ENCODE measurements at places on chromosomes 16 and 17. TPM values are rescaled to one million over a fixed set of nuclear protein-coding genes. Genes with fewer than 3 reads are reported as not detected.
A peak's percentile ranks its signal among the peaks of the same experiment; 100 is the strongest.

DNA sequence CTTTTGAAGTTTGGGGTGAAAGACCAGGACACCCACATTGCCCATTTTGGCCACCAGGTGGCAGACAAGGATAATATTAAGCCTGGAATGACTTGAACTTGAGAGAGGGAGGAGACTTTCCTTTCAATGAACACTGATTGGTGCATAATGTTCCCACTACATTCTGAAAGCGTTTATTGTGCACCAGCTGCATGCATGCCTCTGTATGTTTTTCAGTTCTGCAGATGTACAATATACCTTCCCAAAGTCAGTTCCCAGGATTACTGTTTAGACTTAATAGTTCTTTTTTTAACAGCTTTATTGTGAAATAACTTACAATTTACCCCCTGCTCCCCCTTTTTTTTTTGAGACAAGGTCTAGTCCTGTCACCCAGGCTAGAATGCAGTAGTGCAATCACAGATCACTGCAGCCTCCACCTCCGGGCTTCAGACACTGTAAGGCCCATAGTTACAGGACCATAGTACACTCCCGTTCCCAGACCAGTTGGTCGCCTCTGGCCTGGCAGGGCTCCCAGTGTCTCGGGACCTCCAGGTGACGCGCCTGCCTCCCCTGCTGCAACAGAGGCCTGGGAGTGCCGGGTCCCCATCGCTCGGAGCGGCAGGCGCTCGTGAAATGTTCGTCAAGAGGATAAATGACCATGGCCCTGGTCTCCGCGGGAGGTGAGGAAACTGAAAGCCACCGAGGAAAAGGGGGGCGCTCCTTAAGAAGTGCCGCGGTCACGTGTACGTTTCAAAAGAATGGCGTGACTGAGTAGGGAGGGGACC, 12.2 kb downstream of the CES2 start:
- peak; percentile 90 for DNase-seq

DNA sequence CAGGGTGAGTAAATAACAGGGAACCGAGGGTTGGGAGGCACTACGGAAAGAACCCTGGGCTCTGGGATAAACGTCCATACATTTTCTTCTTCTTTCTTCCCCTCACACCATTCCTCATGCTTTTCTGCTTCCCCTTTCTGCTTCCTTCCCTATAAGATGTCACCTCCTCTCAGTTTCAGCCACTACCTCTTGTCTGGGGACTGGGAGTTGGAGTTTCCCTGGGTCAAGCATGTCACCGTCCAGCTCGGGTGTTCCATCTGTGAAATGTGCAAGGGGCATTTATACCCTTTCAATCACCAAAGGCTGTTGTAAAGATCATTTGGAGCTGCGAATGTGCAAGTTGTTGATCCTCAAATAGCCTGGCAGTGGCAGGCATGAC, 17.5 kb upstream of the CCL22 start:
- DNase-seq: no peak

- DNase-seq: no peak
Measured at GRCh38 chr16:74738113-74738541, 36.5 kb downstream of the FA2H start.

DNA sequence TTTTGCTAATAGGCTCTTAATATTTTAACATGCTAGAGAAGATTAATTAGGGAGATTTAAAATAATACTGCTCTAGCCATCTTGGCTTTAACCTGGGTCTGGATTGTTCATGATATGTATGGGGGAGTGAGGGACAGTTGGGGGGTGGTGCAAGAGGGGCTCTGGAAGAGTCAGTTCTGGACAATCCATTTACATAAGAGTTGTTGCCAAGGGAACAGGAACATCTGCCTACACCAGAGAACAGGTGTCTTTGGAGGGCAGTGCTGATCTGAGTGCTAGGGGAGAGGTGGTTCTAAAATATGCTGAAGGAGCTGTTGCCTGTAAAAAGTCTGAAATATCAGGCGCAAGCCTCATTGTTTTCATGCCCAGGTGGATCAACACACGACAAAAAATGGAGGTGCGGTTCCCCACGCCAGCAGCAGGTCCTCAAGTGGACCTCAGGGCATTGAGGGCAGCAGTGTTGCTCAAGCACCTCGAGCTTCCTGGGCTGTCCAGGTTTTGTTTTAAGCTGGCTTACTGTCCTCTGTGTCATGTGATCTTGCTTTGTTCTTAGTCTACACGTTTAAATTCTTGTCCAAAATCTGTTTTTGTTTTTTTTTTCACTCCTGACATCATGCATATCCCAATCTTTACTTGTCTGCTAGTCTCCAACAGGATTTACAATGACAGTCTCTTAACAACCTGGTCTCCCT, 25.4 kb upstream of the WSB1 start:
- DNase-seq: no peak

DNA sequence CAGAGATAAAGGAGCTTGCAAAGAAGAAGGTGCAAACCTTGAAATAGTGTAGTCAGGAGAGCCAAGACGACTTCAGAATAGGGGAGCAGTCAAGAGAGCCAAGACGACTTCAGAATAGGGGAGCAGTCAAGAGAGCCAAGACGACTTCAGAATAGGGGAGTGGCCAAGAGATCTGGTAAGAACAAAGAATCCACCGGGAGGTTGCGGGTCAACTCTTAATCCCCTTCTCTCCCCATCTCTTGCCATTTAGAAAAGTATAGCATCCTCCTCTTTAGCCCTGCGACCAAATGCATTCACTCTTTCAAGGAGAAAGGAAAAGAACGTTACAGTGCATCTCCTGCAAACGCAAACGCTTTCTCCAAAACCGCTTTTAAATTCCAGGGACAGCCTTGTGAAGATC, 713 bp downstream of the KNOP1 start:
- peak; percentile 16 for DNase-seq

DNA sequence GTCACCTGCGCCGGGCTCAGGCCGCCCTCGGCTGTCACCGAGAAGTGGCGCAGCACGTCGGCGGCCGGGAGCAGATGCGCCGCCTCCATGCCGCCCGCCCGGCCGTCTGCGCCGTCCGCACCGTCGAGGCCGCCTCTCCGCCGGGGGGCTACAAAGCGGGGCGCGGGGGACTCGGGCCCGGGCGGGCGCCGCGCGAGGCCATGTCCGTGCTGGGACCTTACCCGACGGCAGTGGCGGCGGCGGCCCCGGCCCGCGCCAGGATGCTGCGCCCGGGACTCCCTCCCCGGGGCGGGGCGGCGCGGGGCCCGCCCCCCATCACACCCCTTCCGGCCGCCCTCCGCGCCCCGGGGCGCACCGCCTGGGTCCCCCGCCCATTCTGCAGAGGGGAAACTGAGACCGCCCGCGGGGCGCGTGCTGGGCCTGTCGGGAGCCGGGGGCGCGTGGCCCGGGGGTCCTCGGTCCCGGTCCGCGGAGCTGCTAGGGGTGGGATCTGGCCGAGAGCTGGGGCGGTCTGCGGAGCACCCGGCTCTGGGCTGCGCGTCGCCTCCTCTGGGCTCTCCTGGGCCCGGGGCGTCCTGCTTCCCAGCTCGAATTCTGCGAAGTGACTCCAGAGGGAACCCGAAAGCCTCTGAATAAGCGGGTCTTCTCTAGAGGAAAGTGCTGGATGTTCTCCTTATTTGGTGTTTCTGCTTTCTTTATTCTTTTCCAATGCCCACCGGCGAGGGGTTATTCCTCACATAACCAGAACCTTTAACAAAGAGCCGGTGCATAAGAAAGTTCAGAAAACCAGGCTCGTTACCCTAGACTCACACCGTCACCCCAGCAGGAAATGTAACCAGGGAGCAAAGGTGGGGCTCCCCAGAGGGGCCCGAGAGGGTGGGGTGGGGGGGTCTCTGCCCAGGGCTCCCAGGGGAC, at the start of gene ATP2A3:
ATP2A3 (minus strand) TSS at position 235 of the 915 bp plus-strand sequence; CDS start at position 89, 146 bp downstream.
- DNase-seq: peak; percentile 77

DNA sequence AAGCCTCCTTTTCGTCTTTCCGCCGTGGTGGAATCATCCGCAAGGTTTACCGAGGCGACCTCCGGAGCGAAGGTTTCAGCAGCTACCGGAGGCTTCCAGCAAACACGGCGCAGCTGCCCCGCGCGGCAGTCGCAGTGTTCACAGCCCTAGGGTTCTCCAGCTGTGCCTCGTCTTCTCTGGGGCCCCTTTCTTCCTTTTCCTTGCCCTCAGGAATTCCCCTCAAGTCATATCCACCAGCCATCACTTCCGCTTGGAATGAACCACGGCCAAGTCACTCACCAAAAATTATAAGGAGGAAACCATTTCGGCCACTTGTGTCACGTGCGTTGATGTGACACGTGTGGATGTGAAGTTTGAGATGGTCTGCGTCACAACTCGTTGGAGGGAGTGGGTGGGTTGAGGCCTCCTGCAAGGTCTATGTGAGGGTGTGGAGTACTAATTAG, 636 bp upstream of the ERN1 start:
- DNase-seq: no peak

GRCh38 chr17:44831371-44831770, 1.3 kb upstream of the GJC1 start:
- DNase-seq: no peak

GRCh38 chr17:51814521-51814920, 344.0 kb downstream of the CA10 start:
- DNase-seq: no peak

- no peak for DNase-seq
Measured at GRCh38 chr17:32976131-32976530, 15.5 kb upstream of the SPACA3 start.

DNA sequence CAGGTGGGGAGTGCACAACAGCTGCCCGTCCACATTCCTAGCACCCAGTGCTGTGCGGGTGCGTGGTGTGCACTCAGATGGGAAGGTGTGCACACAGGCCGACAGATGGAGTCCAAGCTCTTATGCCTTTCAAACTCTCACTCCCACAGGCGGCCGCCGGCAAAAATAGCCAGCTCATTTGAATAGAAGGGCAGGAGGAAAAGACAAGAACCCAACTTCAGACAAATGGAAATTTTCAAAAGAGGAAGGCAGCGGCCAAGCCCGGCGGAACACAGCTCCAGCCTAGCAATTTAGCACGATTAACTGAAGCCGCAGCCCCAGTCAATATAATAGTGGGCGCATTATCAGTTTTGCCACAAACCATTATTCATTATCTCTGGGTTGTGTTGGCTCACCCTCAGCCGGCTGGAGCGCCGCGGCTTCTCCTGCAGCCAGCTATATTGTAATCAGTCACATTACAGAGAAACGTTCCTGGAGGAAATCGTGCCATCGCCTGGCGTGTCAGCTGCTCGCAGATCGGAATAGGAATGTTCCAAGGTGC, 103.9 kb upstream of the SEC14L1 start:
- DNase-seq: no peak

DNA sequence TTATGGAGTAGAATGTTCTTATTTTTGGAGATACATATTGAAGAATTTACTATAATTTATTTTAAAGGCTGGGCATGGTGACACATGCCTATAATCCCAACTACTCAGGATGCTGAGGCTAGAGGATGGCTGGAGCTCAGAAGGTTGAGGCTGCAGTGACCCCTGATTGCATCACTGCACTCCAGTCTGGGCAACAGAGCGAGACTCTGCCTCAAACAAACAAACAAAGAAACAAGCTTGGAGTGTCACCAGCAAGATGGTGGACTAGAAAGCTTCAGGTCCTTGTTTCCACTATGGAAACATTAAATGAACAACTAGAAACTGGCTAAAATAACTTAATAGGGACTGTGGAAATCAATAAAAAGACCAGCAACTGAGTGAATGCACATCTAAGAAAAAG, 17.9 kb upstream of the GPT2 start:
- no peak for DNase-seq

- peak; percentile 31 for DNase-seq
Measured at GRCh38 chr17:39167476-39167875, 1.5 kb upstream of the ARL5C start.

MAPK8IP3 gene
- total RNA-seq: 108 TPM

KRT23 gene
- not detected for total RNA-seq

PPP1R1B gene
- not detected for total RNA-seq

ITGB4 gene
- total RNA-seq: 0.96 TPM
